ENCODE measurements at places on chromosomes 5 and 9.

DNA sequence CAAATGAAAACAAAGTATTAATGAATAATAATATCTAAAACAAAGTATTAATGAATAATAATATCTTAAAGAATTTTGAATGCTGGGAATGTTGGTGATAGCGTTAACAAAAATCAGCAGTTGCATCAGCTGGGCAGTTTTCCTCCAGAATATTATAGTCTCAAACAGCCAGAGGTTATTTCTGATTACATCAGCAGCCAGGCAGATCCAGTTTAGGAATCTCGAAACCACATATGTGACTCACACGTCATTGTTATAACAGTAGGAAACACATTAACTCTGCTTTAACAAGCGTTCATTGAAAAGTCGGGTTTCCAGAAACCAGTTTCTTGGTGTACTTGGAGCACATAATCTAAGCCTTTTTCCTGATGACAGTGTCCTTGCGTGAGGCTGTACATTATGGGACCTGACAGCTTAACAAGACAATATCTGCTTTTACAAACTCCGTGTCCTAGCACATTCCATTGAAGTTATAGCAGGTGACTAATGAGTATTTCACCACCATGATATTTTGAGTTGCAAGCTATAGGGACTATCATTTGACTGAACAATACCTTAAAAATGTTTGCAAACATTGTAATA lies 559.5 kb upstream of the KLF4 start:
- DNase-seq, result no peak

- no peak for DNase-seq
Observed at GRCh38 chr5:167261309-167262100, 1029.9 kb upstream of the WWC1 start.

DNA sequence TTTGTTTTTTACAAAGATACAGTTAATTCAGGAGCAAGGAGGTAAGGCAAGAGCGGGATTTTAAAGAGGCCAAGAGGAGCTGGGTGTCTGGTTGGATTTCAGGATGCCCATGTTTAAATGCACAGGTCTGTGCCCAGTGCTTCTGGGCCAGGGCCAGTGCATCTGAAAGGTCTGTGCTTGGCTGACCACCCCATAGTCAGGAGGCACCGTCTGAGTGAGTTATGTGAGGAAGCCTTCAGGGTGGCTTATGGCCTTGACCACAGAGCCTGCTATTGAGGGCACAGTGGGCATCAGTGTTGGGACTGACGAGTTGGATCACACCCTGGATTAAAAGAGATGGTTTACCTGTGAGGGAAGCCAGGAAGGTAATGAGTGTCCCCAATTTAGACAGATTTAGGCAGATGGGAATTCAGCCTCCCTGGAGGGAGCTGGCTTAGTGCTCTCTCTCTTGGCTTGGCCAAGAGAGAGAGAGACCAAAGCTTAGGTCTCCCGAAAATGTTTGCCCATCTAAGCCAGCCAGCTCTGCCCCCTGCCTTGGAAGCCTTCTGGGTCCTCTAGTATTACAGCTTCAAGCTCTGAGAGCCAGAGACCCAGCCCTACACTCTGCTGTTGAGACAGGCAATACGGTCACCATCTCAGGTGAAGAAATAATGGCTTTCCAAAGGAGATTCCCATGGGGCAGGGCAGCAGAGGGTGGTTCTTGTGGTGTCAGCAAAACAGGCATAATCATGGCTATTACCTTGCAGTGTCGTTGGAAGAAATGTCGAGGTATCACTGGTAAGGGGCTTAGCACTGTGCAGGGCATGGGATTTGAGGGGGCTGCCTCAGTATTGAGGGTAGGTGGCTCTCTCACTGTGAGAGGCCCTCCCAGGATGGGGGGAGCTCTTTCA lies 68.6 kb downstream of the RGS3 start:
- peak; percentile 91 for DNase-seq

DNA sequence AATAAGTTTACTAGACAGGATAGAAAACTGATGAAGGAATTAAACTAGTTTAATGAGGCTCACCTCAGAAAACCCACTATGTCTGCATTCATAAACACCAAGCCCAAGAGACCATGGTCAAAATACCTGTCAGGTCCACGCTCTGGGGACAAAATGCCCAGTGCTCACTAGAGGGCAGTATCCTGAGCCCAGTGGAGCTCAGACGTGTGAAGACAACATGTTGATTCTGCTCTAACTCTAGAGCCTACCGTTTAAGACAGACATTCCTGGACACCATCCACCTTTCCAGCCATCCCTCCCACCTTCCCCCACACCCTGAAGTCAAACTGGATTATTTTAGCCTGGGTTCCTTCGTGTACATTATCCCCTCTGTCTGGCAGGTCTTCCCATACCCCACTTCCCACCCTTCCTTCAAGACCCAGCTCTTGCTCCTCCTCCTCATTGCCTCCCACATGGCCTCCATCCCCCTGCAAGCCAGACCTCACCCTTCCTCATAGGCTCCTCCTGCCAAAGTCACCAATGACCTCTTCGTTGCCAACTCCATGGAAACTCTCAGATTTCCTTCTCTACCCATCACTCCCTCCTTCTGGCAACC lies 142.3 kb upstream of the FSTL4 start:
- DNase-seq, result no peak

- DNase-seq, result no peak
Observed at GRCh38 chr5:42494414-42494813, 71.2 kb downstream of the GHR start.

DNA sequence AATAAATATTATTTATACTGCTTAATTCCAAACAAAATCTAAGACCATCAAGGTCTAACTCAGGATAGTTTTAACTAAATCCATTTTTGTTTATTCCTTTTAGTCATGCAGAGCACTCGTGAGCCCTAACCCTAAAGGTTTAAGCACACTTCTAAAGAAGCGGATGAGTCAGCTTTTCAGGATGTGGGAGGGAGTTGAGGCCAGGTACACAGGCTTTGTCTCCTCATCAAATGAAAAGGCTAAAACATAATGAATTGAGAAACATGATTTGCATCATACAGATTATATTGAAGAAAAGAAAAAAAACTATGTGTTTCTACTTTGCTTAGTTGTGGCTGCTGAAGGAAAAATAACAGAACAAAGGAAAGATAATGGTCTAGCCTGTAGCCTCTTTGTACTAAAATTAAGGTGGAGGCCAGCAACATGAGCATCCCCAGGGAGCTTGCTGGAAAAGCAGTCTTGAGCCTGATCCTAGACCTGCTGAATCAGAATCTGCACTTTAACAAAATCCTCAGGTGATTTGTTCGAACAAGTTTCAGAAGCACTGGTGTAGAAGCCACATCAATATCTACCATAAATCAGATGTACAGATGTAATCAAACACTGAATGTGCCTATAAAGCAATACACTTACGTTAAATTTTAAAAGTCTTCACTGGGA lies 21.1 kb upstream of the ISCA1 start:
- no peak for DNase-seq

DNA sequence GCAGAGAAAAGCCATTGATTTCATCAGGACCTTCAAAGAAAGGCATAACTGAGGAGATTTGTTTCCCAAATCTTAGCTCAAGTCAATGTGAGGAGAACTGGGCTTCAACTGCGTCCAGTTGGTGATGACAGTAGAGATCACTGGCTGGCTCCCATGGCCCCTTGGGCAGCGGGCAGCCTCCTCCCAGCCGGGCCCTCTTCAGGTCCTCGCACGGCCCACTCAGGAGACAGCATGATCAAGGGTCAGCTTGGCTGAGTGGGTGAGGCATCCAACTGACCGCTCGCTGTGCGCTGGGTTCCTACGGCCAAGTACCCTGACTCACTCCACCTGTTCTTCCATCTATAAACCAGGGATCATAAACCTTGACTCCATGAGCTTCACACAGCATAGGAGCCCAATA lies 274.0 kb downstream of the NSG2 start:
- DNase-seq, result no peak

- DNase-seq, result no peak
Observed at GRCh38 chr9:86955042-86955441, 7.7 kb upstream of the GAS1 start.

GRCh38 chr5:96054311-96055030 lies 92.8 kb upstream of the ELL2 start:
- no peak for DNase-seq

- no peak for DNase-seq
Observed at GRCh38 chr9:23073136-23073535, 626.5 kb downstream of the DMRTA1 start.

- no peak for DNase-seq
Observed at GRCh38 chr5:154972476-154973080, 31.7 kb downstream of the MRPL22 start.

- DNase-seq, result no peak
Observed at GRCh38 chr5:65480306-65480865, 1.3 kb downstream of the ADAMTS6 start.

- DNase-seq, result no peak
Observed at GRCh38 chr9:133280392-133280791, 5.4 kb upstream of the ABO start.

DNA sequence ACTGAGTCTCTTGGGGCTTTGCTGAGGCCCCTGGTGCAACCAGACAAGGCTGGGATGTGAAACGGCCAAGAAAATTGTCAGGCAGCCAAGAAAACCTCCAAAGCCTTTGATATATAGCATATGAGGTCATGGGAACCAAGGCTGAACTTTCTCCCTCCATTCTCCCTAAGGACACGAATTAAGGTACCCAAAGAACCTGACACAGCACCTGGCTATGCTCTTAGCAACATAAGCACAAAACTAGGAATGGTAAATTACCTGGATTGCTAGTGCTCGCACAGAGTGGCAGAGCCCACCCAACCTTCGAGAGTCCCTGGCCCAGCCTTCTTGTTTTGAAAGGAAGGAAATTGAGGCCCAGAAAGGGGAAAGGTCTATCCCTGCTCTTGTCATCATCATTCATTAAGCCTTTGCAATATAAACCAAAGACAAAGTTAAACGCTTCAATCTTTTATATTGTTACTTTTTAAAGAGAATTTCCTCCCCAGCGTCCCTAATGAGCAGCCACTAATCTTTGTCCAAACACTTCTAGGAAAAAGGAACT lies 220.0 kb upstream of the NR4A3 start:
- DNase-seq, result no peak

DNA sequence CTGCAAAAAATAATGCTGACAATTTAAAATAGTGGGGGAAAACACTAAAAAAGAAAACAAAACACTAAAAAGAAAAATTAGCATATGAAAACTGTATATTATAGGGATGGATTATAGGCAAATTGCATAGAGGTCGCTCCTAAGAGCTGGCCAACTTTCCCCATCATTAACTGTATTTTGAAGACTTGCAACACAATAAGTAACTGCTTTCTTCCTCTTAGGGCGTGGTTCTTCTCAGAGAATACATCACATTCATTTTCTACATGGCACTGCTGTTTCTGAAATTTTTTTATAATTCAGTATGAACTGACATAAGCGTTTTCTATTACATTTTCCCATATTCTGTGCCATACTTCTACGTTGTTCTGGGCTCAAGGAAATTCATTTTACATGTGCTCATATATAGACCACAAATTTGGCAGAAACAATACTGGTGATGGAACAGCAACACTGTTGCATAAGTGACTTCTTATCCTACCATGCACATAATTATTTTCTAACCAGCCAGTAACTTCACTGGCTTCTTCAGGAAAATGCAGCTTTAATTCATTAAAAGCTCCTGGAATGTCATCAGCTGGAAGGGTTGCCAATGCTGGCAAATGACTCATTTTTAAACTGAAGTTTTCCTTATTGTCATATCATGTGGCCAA lies 171.2 kb upstream of the DMAC1 start:
- no peak for DNase-seq

- DNase-seq, result no peak
Observed at GRCh38 chr9:136847088-136847825, 2.0 kb upstream of the PHPT1 start.

GRCh38 chr9:110842986-110843385 lies 174.4 kb downstream of the MUSK start:
- no peak for DNase-seq

- DNase-seq, result no peak
Observed at GRCh38 chr5:170112876-170113521, 7.3 kb downstream of the FOXI1 start.

DNA sequence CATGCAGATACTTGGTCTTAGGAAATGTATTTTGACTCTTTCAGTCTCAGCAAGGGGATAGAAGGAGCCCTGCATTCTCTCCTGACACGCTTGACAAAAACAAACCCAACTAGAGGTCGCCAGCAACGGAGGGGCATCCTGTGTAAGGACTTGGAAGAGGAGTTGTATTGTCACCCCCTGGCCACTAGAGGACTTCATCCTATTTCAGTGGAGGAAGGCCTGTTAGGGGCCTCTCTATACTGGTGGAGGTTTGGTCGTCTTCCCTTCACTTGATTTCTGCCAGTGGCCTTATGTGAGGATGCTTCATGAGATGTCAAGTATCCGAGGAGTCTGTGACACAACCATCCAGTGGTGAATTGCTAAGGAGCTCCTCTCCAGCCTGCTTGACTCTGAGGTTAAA lies 122.8 kb upstream of the STC2 start:
- no peak for DNase-seq

DNA sequence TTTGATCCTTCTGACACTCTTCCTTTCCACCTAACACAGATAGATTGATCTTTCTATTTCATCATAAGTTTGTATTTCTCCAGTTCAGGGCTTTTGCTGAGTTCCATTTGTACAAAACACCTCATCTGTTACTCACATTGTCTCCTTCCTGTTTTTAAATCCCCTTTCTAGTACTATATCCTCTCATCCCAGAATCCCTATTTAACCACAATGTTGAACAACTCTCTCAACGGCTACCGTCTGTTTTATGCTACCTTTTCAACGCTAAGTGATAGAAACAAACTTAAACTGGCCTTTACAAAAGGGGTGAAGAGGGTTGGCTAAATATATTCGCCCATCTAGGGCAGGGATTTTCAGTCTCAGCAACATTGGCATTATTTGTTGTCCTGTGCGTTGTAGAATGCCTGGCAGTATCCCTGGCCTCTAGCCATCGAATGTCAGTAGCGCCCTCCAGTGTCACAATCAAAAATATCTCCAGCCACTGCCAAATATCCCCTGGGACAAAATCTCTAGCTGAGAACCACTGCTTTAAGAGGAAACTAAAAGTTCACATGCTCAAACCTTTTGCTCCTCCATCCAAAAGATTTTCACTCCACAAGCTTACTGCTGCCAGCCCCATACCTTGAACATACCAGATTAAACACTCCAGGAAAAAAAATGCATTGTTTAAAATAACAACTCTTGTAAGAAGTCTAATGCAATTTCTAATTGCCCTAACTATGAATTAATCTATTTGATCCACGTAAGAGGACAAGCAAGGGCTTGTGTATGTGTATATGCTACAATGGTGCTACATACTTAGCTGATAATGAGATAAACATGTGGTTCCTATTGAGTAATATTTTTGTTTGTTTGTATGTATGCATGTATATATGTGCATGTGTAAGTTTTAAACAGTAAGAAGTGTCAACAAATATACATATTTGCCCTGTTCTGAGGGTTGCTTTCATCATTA lies 344.0 kb downstream of the PTPRD start:
- DNase-seq, result no peak

- DNase-seq, result no peak
Observed at GRCh38 chr5:139660923-139661814, 13.0 kb downstream of the CXXC5 start.

- DNase-seq, result no peak
Observed at GRCh38 chr9:106964329-106964728, 101.4 kb downstream of the ZNF462 start.

Data from cerebellar nuclear complex (tissue), 1 donor.